ENCODE measurements at places on chromosomes 5 and 9.
A peak's percentile ranks its signal among the peaks of the same experiment; 100 is the strongest.

DNA sequence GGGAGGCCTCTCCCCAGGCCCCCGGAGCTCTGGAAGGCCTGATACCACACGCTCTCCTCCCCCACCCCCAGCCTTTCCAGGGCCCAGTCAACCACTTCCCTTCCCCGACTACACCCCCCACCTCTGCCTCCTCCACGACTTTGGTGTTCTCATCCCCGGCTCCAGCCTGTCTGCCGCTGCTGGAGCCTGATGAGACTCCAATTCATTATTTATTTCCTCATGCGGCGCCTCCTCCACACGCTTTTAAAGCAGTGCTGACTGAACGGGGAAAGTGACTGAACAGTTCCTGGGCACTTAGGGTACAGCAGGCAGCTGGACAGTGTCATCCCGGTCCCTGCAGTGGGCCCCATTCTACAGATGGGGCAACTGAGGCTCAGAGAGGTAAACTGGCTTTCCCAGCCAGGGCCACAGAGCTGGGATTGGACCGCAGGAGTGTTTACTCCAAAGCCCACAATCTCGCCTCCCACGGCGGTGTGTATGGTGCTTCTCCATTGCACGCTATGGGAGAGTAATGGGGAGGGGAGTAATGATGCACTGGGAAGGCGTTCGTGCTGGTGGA, 15.9 kb upstream of the RPL26L1 start:
- no peak for DNase-seq

GRCh38 chr5:6162175-6162574, 216.2 kb downstream of the MED10 start:
- DNase-seq = no peak

DNA sequence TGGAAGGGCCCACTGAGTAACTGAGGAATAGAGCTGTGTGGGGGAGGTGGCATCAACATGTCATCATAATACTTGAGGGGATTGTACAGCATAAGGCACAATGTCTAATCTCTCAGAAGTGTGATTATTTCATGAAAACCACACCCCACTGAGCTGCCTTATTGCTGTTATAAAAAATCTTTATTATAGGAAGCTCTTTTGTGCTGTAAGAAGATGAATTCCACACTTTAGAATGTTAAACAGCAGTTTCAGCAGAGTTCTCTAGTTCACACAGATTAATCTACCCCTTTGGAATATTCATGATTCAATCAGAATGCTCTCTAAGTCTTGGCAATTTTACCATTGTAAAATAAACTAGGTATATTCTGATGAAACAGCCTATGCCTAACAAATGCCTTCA, 1389.6 kb downstream of the PTPRD start:
- no peak for DNase-seq

DNA sequence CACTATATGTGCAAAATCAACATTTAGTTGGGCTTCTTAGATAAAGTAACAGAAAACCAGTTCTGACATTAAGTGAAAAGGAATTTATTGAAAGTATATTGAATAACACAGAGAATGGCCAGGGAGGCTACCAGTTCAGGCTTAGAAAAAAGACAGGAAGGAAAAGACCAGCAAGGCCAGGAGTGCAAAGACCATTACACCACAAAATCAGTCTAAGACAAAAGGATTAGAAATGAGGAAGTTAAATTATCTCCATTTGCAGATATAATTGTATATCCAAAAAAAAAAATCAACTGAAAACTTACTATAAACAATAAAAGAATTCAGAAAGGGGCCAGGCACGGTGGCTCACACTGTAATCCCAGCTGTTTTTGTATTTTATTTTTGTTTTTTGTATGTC, 4.8 kb upstream of the TEX10 start:
- no peak for DNase-seq

GRCh38 chr5:122942164-122942914, 94.2 kb downstream of the PPIC start:
- no peak for DNase-seq

GRCh38 chr5:95759634-95760033, 28.5 kb downstream of the RHOBTB3 start:
- peak; percentile 11 for DNase-seq

DNA sequence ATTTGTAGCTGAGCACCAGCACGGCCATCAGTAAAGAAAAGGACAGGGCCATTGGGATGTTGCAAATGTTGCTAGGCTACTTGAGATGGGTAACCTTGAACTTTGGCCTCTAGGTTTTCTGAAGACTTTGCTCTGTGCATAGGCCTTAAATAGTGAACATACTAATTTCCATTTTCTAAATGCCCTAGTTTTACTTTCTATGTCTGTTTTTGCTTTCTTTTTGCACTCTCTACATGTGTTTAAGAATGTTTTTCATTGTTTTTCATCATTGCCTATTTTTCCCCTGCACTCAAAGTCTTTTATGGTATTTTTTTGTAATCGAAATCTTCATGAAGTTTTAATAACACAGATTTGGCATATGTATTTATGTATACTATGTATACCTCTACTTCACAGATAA, at the start of gene IFNA17:
Gene IFNA17, minus strand, starts transcription at position 101 of the 400 bp plus-strand sequence. Its CDS starts 49 bp downstream, at position 52.
- DNase-seq = no peak

DNA sequence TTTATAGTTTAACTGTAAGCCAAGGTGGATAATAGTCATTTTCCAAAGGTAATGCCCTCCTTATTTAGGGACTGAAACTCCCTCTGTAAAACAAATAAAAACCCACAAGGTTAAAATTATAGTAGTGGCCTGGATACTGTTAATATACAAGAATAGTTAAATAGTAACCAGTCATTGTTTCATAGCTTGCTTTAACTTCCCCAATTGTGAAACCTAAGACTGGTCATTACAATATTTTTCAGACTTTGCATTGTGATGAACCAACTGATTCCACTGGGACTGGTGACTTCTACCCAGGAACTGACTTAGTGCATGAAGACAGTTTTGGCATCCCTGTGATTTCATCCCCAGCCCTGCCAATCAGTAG, 162.6 kb downstream of the SMC2 start:
- DNase-seq = no peak

DNA sequence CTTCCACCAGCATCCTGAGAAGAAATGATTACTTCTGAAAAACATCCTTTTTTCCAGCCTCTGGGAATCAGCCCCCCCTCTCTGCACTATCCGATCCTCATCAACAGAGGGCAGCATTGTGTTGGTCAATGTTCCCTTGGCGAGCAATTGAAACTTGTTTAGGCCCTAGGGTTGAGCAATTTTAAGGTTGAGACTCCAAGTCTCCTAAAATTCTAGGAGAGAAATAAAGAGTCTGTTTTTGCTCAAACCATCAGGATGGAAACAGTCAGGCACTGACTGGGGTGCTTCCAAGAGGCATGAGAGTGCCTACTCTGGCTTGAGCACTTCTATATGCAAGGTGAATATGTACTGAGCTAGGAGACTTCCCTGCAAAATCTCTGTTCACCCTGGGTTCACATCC, 12.4 kb upstream of the CYFIP2 start:
- peak; percentile 93 for DNase-seq

GRCh38 chr9:123893115-123893514, 36.8 kb downstream of the DENND1A start:
- no peak for DNase-seq

- DNase-seq = no peak
Observed at GRCh38 chr5:82754759-82755158, 322.4 kb downstream of the TMEM167A start.

- peak; percentile 18 for DNase-seq
Observed at GRCh38 chr5:67998709-67999261, 216.8 kb upstream of the PIK3R1 start.

GRCh38 chr9:101758304-101758930, 20.0 kb upstream of the GRIN3A start:
- DNase-seq = no peak

GRCh38 chr5:80061547-80061946, 26.4 kb downstream of the THBS4 start:
- no peak for DNase-seq

GRCh38 chr5:68214482-68215207, 911 bp upstream of the PIK3R1 start:
- no peak for DNase-seq

DNA sequence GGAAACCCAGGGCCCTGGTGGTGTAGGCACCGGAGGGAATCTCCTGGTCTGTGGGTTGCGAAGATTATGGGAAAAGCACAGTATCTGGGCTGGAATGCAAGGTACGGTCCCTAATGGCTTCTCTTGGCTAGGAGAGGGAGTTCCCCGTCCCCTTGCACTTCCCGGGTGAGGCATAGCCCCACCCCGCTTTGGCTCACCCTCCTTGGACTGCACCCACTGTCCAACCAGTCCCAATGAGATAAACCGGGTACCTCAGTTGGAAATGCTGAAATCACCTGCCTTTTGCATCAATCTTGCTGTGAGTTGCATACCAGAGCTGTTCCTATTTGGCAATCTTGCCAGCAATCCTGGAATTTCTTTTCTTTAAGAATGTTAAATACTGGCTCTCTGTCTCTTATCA, 1429.1 kb downstream of the MAT2B start:
- DNase-seq = no peak

DNA sequence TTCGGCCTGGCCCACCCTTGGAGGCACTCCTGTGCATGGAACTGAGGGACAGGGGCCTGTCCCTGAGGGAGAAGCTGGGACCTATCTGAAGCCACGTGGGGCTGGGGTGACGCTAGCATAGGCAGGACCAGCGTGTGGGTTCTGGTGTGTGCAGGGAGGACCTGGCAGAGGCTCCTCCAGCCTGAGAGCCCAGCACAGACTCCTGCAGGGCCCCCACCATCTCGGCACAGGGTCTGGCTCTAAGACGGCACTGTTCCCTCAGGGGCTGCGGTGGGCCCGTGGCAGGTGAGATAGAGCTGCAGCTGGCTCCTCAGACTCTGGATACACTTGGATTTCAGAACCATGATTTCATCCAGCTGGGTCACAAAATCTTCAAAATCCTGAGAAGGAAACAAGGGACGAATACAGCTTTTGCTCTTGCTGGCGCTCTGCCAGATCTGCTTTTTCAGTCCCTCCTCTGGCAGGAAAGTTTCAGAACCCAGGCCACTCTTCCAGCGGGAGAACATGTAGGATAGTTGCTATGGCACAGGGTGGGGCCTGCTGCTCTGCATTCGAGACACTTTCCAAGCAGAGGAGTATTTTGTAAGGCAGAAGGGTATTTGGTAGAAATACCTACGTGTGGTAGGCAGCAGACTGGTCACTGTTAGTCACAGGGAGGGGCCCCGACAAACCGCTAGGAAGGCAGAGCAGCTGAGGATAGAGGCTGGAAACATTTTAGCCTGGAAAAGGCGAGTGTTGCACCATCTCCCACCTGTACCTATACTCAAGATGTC, 74.7 kb downstream of the KIF24 start:
- peak; percentile 87 for DNase-seq

- peak; percentile 8 for DNase-seq
Observed at GRCh38 chr9:37209431-37210386, 89.3 kb downstream of the ZCCHC7 start.

GRCh38 chr9:30932226-30932625, 1452.2 kb upstream of the ACO1 start:
- peak; percentile 67 for DNase-seq

GRCh38 chr9:129263836-129264235, 85.8 kb upstream of the IER5L start:
- no peak for DNase-seq

DNA sequence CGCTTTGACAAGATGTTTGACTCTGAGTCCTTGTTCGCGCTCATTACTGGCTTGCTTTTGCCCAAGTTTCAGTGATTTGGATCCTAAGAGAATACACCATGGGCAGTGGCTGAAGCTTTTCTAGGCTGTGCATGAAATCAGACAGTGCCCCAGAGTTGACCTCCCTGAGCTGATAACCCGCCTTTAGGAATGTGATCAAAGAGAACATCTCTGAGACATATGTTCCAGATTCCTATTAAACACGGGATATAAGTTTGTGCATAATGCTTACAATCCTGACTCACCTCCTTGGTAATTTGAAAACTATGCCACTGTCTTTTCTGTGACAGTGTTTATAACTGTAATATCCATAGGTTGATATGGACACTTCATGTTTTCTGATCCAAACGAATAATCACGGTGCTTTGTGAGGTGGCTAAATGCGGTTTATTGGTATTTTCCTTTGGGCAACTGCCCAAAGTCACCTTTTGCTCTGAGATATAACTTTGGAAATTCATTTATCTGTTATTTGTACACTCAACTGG, 732.9 kb downstream of the MTRR start:
- DNase-seq = peak; percentile 93

DNA sequence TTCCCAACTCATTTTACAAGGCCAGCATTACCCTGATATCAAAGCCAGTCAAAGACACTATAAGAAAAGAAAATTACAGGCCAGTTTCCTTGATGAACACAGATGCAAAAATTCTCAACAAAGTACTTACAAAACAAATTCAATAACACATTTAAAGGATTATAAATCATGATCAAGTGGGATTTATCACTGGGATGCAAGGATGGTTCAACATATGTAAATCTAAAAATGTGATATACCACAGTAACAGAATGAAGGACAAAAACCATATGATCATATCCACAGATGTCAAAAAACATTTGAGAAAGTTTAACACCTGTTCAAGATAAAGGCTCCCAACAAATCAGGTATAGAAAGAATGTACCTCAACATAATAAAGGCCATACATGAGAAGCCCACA, 130.6 kb downstream of the NDUFS4 start:
- DNase-seq = no peak

- DNase-seq = peak; percentile 13
Observed at GRCh38 chr5:61123145-61123544, 39.1 kb downstream of the SMIM15 start.

- no peak for DNase-seq
Observed at GRCh38 chr9:135213566-135213965, 126.1 kb downstream of the OLFM1 start.

DNA sequence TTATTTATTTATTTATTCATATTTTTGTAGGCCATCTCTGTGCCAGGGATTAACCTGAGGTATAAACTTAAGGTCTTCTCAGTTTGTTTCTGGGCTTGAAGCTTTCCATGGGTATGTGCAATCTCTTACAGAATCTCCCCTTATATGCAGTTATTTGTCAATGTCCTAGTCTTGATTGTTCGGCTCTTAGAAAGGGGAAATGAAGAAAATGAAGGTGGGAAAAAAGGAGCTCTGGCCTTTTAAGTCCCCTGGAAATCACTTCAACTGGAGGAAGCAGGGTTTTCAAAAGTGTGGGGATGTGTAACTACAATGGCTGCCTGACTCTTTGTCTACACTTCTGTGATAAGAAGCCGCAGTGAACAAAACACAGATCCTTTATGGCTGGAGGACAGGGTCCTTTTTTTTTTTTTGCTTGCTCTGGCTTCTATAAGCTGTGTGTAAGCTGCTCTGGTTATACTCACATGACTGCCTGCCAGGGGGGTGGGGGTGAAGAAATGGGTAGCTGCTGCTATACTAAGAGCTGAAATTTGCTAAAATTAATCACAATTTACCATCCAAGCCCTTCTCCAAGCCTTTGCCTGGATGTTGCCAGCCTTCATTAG, 33.7 kb downstream of the CENPP start:
- DNase-seq = no peak
